IPS DF 6.9 (cell line): ENCODE measurements at places on chromosomes 12 and 14.

GRCh38 chr12:8081251-8081920 is 688 bp upstream of the NECAP1 start:
- DNase-seq, result no peak

GRCh38 chr14:73589116-73589515 is 2.6 kb upstream of the ACOT4 start:
- no peak for DNase-seq

GRCh38 chr12:56029166-56029519 is 8.3 kb downstream of the IKZF4 start:
- no peak for DNase-seq

DNA sequence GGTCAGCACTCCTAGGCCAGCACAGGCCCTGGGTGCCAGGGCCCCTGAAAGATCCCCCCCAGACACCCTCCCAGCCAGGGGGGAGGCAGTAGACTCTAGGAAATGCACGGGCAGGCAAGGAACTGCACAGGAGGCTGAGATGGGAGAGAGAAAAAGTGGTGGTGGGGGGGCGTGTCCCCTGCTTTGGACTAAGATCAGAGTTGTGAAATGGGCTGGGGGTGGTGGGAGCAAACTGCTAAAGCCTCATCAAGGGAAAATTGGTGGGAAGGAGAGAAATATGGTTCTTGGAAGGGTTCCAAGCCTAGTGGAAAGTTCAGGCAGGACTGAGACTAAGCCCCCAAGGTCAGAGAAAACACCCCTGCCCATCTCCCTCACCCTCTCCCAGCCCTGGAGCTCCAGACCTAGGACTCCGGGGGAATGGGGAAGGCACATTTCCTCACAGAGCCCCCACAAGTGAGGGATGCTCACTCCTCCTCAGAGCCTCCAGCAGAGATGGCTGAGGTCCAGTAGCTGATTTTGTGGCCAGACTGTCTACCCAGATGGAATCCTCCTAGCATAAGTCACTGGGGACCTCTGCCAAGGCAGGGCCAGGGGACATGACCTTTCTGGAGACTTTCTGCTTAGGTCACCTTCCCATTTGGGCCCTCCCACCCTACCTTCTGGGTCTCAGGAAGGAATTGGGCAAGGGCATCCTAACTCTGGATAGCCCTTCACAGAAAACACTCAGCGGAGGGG is 29.8 kb downstream of the FIGNL2 start:
- DNase-seq, result no peak

- no peak for DNase-seq
These were observed 29.5 kb upstream of the ZNF740 start for GRCh38 chr12:53151039-53151438.

GRCh38 chr14:89232265-89233070 is 184.6 kb downstream of the FOXN3 start:
- no peak for DNase-seq

DNA sequence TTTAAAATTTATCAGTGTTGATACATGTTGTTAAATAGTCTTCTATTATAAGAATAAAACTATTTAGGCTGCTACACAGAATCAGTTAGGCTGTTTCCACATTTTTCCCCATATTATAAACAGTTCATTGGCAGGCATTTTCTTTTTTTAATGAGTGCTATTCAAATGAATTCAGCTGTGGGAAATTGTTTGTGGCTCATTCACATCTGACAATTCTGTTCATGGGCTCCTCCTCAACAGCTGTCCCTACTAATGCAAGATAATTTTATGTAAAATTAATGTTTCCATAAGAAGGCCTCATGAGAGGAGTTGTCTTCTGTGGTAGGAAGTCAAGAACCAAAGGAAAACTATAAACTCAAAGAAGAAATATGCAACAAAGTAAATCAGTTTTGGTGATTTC is 218.0 kb downstream of the PPFIA2 start:
- DNase-seq, result no peak

- no peak for DNase-seq
These were observed 34.2 kb upstream of the DEGS2 start for GRCh38 chr14:100193417-100194357.

- no peak for DNase-seq
These were observed 307.8 kb upstream of the PRKD1 start for GRCh38 chr14:30235485-30235884.

DNA sequence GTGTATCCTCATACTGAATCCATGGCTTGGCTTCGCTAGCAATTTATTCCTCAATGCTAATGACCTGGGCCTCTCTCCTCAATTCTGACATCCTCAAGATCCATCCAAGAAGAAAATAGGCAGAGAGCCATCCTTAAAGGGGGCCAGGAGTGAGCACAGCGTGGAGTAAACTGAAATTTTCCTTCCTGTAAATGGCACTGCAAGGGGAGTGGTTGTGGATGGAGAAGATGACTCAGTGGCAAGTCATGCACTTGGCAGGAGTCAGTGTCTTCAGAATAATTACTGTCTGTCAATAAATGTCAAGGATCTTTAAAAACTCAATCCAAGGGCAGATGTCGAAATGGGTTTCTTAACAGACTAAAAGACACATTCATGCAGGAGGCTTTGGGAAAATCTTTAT is 88.0 kb upstream of the TMEM132C start:
- no peak for DNase-seq

DNA sequence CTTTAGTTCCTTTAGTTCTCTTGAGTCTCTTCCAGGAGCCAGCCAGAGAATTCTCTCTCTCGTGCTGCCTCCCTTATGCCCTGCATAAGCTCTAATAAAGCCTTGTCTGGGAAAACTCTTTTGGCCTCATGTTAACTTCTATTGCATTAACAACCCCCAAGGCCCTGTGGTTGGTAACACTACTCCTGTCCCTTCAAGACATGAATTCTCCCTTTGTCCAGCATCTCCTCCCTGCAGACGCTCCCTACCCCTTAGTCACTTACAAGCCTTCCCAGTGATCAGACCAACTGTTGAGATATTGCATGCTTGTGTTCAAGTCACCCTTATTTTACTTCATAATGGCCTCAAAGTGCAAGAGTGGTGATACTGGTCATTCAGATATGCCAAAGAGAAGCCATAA is 12.1 kb downstream of the LTBR start:
- DNase-seq, result no peak

DNA sequence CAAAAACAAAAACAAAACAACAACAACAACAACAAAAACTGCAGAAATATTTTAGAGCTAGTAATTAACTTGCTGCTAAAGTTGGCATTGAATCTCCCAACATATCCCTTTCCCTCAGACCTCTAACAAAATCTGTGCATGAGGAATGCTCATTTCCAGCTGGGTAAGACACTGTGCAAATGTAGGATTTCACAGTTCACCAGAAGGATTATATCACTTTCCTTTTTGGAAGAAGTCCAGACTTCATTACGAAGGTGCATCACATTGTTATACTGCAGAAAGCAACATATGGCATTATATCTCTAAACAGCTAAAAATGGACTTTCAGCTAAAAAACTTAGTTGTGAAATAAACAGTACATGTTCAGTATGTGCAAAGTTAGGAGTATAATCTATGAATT is 341.8 kb downstream of the FSCB start:
- DNase-seq, result no peak

DNA sequence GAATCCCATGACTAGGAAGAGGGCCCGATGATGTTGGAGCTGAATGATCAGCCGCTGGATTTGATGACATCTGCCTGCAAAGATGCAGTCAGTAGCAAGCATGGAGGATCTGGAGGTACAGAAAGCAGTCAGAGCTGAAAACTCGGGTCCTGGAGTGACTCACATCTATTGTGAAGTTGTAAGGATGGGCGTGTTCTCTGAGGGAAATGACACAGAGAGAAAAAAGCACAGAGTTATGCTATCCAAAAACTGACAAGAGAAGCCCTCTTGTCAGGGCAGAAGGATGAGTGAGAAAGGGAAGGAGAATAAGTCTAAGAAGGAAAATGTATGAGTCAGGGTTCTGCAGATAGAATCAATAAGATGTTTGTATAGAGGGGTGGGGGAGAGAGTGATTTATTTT is 380.4 kb upstream of the CCDC196 start:
- DNase-seq, result no peak

GRCh38 chr12:29264424-29264823 is 115.3 kb downstream of the FAR2 start:
- no peak for DNase-seq

DNA sequence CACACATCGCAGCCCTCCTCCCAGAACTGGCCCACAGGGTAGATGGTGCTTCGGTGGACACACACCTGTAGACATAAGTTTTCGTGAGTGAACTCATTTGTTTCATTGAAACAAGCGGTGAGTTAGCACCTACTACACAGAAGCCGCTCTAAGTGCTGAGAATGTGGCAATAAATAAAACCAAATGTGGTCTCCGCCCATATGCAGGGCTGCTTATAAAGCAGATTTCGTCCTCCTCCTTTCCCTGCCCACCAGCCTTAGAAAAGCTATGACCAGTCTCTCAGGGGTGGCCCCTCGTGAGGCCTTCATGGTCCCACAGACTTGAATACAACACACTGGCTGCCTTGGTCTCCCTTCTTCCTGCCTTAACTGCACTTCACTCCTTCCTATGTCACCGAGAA is 31.1 kb upstream of the ANO2 start:
- no peak for DNase-seq
